Natural killer cell treated with Interleukin-12 subunit alpha and Interleukin-12 subunit beta and Interleukin-15 and Interleukin-18, amount 100 ng/mL, for 72 hours (primary cell): ENCODE measurements at places on chromosomes 2 and 18. TPM values are rescaled to one million over a fixed set of nuclear protein-coding genes. Genes with fewer than 3 reads are reported as not detected.
A peak's percentile ranks its signal among the peaks of the same experiment; 100 is the strongest.

DNA sequence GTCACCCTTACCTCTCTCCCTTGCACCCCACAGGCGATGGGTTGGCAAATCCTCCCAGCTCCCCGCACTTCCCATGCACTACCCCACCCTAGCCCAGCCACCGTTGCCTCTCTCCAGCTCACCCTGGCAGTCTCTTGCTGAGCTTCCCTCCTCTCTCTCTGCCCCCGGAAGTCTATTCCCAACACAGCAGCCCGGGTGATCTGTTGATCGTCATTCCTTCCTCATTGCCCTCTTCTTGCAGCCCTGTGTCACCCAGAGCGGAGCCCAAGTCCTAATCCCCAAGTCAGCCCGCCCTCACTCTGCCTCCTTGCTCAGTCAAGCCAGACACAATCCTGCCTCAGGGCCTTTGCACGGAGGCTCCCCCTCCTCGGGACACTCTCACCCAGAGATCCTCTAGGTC, 55.2 kb downstream of the CIB4 start:
- no peak for DNase-seq

DNA sequence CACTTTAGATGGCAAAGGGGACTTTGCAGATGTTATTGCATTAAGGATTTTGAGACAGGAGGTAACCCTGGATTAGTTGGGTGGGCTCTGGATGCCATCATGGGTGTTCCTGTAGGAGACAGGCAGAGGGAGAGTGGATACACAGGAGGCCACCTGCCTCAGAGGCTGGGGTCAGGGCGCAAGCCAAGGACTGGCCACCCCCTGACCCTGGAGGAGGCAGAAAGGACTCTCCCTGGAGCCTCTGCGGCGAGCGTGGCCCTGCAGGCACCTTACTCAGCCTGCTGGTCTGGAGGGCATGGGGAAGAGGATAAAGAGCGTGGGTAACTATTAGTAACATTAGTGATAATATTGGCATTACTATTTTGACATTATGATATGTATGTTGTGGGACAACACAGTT, 21.6 kb upstream of the OTOS start:
- peak; percentile 57 for DNase-seq

DNA sequence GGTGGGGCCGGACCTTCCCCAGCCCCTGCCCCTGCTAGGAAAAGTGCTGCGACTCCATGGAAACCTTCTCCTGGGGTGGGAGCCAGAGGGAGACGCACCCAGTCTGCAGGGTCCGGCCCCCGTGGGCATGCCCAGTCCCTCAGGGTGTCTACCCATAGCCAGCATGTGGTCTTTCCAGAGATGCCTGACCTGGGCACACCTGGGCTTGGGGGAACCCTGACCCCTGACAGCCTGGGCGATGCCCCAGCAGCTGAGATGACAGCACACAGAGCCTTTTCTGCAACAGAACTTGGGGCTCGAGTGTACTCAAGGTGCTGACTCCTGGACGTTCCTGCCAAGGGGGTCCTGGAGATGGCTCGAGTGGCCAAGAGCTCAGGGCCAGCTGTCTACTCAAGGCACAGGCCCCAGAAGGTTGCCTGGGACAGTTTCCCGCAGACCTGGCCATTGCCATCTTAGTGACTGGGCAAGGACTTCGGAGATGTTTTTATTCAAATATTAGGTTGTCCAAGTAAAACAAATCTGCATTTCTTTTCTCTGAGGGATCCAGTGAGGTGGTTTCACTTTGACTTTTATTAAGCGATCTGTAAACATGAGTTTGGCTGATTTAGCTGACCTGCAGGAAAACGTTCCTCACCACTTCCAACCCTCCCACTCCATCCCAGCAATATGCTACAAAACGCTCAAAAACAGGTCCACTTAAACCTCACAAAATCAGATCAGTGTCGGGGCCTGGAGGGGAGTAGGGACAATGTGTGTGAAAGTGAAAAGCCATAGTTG, 228.0 kb downstream of the EIPR1 start:
- no peak for DNase-seq

DNA sequence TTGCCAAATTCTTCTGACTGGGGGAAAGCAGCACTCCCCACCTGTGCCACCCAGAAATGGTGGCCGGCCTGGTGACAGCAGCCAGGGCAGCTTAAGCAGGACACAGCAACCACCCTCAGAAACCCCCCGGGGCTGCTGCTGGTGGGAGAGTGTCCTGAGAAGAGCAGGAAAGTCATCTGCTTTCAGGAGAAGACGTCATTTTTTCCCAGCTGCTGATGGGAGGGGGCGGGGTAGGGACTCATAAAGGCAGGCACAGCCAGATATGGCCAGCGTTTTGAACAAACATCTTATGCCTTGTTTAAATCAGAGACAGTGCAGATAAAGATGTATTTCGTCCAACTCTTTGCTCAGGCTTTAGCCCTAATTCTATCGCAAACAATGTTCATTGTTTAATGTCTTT, 139.5 kb downstream of the LRRC30 start:
- DNase-seq = no peak

DNA sequence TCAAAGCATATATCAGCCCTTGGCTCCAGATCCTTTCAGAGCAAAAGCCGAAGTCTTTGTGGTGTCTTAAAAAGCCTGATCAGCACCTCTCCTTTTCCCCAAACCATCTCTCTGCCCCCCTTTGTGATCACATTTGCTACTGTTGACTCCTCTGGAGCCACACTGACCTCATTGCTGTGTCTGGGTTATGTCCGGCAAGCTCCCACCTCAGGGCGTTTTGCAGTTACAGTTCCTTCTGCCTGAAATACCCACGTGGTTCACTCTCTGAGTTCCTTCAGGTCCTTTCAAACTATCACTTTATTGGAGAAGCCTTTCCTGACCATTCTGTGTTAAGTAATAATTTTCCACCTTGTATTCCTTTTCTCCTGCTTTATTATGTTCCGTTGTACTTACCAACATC, 11.8 kb downstream of the C2orf69 start:
- DNase-seq = no peak

- DNase-seq = no peak
These were observed 112.9 kb upstream of the ACAA2 start for GRCh38 chr18:49926106-49926745.

DNA sequence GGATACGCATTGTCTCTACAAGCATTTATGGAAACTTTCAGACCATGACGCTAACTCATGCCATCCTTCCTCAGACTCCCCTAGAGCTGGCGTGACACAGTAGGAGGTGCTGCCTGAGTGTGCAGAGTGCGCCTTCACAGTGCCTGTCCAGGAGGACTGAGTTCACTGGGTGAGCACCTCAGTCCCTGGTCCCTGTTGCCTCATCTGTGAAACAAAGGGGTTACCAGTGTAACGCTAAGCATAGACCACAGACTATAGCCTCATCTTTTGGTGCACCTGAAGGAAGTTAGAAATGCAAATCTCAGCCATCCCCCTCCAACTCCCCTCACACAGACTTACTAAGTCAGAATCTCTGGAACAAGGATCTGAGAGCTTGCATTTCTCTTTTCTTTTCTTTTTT, 142.8 kb downstream of the TMEM17 start:
- no peak for DNase-seq

DNA sequence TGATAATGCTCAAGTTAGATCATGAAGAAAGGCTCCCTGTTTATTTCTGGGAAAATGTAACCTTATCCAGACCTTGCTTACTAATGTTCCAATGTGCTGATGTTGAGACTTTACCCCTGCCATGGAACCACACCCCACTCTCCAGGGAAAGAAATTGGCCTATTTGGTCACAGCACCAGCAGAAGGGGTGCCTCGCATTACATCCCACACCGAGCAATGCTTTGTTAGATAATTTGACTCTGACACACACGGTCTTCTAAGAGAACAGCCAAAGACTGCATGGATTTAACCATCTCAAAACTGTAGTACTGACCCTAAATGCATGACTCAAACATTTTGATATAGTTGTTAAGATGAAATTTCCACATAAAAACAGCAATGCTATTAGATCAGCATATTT, 152.1 kb upstream of the CCDC150 start:
- DNase-seq = no peak

GRCh38 chr2:186554429-186554828, 35.4 kb upstream of the ITGAV start:
- DNase-seq = no peak

- no peak for DNase-seq
These were observed 40.6 kb upstream of the INHBB start for GRCh38 chr2:120305296-120305695.

DNA sequence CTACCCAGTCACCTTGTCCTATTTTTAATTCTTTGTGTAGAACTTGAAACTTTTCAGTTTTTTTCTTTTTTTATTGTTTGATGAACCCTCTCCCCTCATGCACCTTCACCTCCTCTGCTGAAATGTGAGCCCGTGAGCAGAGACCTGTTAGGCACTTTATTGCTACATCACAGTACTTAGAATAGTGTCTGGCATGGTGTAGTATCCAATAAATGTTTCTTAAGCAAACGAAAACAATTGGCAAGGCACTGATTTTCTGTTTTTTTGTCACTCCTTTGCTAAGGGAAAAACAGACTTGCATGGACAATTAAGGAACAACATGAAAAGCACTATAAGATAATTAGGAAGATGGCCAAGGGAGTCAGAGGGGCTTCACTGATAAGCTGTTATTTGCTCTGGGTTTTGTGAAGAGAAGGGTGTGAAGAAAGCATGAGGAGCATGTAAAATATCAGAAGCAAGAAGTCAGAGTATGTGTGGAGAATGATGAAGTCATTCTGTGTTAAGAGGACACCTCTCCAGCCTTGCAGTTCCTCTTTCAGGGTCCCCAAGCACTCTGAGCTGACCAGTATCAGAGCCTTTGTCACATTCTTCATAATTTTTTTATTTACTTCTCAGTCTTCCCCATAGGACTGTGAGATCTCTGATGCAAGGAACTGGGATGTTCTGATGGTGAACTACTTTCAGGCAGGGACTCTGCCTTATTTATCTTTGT, 99.7 kb upstream of the CAVIN2 start:
- DNase-seq = no peak

CLK1 gene
- total RNA-seq = 108 TPM

HDHD2 gene
- 27.8 TPM for total RNA-seq

ARHGAP15 gene
- total RNA-seq = 80.6 TPM

TLK1 gene
- total RNA-seq = 59.5 TPM

LRRFIP1 gene
- total RNA-seq = 125 TPM

TMEM200C gene
- not detected for total RNA-seq

CBLN2 gene
- total RNA-seq = not detected

CEP76 gene
- 10.1 TPM for total RNA-seq

NYAP2 gene
- total RNA-seq = not detected

BOK gene
- total RNA-seq = 1.0 TPM

IL36A gene
- not detected for total RNA-seq
